ENCODE measurements at places on chromosomes 3 and 15.

DNA sequence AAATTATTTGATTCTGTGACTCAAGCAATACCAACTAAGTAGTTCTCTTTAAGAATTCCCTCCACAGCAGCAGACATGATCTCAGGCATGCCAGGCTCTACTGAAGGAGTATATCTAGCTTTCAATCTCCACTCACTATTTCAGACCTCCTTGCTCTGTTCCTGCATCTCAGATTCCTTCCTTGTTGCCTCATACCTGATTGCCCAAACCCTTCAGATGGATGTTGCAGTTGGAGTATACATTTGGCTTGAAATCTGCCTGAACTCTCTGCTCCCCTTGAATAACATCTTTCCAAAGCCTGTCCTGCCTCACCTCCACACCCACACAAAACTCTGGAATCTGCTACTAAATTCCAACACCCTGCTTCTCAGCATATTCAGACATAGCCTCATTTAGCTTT lies 19.8 kb upstream of the TM4SF4 start:
- DNase-seq, result peak; percentile 67

DNA sequence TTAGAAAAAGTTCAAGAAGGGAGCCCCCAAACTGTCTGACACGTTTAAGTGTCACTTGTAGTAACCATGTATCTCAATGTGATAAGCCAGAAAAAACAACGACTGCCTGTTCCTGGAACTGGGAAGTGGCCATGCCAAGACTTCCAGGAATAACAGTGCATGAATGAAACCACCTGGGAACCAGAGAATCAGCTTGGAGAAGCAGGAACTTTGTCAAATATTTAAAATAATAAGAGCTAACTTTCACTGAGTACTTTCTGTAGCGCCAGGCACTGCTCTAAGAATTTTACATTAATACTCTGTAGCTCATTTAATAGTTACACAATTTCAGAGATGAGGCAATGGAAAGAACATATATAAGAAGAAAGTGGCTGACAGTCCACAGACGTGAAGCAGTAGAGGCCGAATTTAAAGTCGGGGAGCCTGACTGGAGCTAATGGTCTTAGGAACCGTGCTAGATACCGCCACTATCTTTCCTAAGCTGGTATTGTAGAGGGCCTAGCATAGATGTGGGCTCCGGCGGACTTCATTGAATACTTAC lies 876 bp downstream of the PLSCR1 start:
- peak; percentile 12 for DNase-seq

GRCh38 chr15:64045774-64046420 lies 388 bp downstream of the DAPK2 start:
- no peak for DNase-seq

GRCh38 chr3:83426300-83426699 lies 1532.5 kb upstream of the CADM2 start:
- no peak for DNase-seq

Measured in GM03348 (cell line).